Mesothelial cell of epicardium (in vitro differentiated cells): ENCODE measurements at places on chromosomes 5 and 9.

DNA sequence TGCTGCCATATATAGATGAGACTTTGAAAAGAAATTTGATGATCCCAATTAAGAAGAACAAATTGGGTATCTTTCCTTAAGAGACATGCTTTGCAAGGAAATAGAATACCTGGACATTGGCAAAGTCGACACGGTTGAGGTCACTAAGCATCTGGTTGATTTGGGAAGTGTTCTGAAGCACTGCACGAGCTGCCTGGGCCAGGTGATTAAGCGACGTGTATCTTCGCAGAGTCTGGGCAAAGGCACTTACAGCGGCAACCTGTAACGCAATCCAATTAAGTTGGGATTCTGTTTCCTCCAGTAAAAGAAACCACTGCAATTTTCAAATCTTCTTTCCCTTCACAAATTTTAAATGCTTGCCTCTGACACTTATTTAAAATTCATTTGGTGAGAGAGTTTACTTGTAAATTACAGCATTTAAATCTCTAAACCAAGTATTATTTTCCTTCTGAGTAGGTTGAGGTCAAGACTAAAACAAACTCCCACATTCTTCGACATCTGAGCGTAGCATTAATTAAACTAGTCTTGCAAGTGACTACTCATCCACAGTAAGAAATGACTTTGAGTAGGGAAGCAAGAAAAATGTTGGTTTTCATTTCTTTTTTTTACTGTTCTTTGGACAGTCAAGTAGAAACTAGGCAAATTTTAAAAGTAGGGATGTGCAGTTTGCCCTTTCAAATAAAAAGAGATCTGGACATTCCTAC, 262.8 kb downstream of the RFX3 start:
- no peak for DNase-seq

GRCh38 chr5:53246042-53246836, 136.7 kb upstream of the MOCS2 start:
- DNase-seq, result no peak

DNA sequence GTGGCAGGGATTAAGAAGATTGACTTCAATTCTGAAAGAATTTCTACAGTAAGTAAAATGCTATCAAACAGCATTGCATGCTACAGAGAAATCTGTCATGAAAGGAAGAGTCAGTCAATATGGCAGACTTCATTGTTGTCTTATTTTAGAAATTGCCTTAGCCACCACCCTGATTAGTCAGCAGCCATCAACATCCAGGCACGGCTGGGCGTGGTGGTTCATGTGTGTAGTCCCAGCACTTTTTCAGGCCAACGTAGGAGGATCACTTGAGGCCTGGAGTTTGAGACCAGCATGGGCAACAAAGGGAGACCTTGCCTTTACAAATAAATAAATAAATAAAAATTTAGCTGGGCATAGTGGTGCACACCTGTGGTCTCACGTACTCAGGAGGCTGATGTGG, 46.6 kb downstream of the RMI1 start:
- DNase-seq, result no peak

DNA sequence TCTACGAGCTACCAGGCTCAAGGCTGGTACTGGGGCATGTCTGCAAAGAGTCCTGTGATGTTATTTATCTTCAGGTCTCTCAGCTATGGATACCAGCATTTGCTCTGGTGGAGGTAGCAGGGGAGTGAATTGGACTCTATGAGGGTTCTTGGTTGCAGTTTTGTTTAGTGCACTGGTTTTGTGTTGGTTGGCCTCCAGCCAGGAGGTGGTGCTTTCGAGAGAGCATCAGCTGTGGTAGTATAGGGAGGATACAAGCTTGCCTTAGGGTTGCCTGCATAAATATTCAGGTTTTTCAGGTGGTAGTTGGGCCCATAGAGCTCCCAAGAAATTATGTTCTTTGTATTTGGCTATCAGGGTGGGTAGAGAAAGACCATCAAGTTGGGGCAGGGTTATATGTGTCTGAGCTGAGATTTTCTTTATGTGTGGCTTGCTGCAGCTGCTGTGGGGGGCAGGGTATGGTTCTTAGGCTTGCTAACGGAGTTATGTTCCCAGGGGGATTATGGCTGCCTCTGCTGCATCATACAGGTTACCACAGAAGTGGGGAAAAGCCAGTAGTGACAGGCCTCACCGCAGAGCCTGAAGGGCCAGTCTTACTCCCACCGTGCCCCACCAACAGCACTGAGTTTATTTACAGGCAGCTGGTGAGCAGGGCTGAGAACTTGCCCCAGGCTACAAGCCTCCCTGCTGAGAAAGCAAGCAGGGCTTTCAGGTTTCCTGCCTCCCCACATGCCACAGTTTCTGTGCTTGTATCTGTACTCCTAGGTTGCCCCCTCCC, 9.7 kb upstream of the RIOK2 start:
- no peak for DNase-seq

GRCh38 chr5:177403102-177403791, 2.8 kb upstream of the PFN3 start:
- no peak for DNase-seq

DNA sequence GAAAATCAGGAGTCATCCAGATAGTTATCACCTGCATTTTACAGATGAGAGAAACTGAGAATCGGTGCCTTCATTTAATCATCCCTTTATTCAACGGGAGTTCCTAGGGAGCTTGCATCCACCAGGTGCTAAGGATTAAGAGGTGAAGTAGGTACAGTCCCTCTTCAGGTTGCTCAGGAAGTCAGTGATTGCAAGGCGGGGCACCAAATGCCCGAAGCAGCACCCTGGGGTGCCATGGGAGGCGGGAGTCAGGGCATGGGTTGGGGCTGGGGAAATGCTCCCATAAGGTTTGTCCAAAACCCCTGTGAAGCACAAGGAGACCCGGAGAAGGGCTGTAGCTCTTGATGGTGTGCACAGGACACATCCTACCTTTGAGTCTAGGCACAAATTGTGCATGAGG, 98.8 kb upstream of the KLF4 start:
- DNase-seq, result no peak

GRCh38 chr5:136104306-136104965, 28.2 kb upstream of the SMAD5 start:
- no peak for DNase-seq

GRCh38 chr5:166062719-166063118, 2228.7 kb upstream of the WWC1 start:
- DNase-seq, result no peak

DNA sequence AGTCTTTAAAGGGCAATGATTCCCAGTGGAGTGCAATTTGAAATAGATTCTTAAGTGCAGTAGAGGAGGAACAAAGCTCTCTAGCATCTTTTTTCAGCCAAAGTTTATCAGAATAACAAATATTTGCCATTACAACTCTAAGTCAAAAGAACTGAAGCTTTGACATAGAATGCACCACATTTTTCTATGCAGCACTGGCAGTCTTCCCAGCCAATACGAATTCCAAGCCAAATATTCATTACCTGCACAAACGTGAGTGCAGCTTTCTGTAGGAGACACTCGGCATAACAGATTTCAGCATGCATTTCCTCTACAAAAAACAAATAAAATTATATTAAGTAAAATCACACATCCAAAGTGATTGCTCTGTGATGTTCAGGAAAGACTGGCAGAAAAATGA, 103.4 kb downstream of the TTC39B start:
- no peak for DNase-seq

DNA sequence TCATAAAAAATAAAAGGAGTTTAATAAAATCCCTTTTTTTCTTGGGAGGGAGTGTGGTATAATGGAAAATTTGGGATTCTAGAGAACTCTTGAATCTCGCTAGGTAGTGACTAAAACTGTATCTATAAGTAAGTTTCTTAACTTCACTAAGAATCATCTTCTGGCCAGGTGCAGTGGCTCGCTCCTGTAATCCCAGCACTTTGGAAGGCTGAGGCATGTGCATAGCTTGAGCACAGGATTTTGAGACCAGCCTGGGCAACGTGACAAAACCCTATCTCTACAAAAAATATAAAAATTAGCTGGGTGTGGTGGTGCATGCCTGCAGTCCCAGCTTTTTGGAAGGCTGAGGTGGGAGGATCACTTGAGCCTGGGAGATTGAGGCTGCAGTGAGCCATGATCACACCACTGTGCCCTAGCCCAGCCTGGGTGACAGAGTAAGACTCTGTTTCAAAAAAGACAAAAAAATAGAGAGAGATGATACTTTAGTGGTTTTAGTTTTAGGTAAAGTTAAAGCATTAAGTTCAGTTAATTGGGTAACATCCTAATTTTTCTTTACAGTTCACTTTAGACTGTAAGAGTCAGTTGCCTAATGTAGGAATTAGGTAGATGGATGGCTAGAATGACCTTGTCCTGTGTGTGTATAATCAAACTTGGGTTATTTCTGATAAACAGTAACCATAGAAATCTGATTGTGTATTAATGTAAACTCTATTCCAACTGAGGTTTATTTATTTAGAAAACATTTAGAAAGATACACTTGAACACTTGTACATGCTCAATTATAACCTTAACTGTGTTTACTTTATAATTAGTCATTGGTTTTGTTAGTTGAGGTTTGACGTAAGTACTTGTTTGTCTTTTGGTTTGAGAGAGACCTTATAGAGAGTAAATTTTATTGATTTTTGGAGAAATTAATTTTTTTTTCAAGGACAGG, 17.8 kb downstream of the UNC13B start:
- DNase-seq, result no peak

DNA sequence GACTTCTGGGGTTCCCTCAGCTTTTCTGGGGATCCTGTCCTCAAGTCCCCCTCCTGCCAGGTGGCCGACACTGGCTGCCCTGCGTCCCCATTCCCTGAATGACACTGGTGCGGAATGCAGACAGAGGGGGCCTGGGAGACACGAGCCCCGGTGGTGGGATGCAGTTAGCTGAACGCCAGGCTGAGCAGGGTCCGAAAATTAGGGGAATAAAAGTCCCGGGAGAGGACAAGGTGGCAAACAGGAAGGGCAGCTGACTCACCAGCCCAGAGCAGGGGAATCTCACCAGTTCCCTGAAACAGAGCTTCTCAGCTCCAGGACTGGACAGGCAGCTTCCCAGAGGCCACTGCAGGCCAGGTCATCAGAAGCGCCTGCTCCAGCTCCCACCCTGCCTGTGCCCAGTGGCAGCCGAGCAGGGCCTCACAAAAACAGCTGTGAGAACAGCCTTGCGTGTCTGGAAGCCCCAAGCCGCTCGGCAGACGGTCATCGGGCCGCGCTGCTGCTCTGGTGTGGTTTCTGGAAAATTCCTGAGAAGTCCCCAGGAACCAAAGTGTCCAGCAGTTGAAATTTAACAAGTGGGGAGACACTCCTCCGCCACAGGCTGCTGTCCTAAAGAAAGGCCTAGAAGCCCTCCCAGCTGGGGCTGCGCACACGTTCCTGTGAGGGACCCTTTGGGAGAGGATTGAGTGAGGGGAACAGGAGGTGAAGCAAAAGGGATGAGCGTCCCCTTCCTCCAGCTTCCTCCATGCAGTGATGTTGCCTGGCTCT, 47.6 kb upstream of the EXOC3 start:
- peak; percentile 38 for DNase-seq

- DNase-seq, result no peak
Measured at GRCh38 chr5:112367400-112367799, 51.7 kb downstream of the EPB41L4A start.

DNA sequence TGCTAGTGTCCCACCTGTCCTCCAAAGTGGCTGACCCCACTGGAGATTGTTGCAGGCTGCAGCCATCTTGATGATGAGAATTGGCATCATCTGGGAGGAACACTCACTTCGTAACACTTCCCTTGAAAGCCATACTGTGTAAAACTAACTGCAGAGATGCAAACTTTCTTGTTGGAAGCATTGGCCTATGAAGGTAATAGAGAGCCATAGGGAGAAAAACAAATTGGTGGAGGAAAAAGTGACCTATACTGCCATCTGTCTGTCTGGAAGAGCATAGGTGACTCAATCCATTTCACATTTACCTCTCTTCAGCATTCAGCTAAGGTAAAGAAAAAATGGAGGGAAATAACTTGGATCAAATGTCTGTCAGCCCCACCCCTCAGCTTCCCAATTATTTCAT, 473.4 kb downstream of the NTRK2 start:
- DNase-seq, result no peak

- no peak for DNase-seq
Measured at GRCh38 chr5:102873379-102873932, 118.4 kb downstream of the PAM start.

DNA sequence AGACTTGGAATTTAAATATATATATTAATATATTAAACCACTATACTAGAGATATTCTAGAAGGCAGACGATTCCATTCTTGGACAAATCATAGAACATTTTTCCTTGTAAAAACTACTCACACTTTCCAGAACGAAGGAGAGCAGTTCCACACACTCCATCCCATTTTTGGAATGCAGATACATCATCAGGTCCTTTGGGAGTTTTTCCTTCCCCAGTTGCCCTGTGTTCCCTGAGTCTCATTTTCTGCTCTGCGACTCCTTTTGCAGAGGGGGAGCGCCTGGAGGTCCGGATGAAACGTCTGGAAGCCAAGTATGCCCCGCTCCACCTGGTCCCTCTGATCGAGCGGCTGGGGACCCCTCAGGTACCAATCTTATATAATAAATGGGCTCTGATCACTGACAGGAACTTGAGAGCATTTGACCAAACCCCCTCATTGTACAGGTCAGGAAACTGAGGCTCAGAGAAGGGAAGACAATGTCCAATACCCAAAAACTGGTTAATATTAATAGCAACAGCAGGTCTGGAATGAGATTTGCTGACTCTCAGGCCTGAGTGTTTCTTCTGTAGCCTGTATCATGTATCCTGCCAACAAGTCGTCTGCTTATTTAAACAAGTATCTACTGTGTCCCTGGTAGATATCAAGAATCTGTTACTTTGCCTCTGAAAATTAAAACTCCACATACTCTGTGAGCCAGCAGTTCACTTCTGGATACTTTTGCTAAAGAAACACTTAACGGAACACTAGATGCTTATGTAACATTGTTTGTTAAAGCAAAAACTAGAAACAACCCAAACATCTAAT, 76.8 kb upstream of the NIPAL4 start:
- no peak for DNase-seq

DNA sequence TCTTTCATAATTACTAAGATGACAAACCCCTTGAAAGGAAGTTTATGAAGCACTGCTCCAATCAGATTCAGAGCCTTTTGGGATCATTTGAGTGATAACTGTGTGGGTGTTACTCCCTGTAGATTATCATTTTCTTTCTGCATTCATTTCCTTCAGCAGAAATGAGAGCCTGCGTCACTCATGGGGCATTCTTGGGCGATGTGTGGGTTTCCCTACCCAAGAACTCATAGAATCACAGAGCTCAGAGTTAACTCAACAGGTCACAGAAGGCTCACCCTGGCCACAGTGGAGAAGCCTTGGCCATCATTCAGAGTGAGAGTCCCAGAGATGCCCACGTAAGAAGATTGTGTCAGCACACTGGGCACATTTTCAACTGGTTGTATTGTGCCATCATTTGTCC, 401.9 kb downstream of the TLE4 start:
- no peak for DNase-seq

GRCh38 chr5:135696317-135696716, 117.5 kb upstream of the CXCL14 start:
- DNase-seq, result no peak
